Stimulated activated CD4-positive, alpha-beta T cell treated with anti-CD3 and anti-CD28 coated beads, Interleukin-1b, Interleukin-23, amount 100 ng/mL, for 24 hours (primary cell): ENCODE measurements at places on chromosomes 4 and X.

DNA sequence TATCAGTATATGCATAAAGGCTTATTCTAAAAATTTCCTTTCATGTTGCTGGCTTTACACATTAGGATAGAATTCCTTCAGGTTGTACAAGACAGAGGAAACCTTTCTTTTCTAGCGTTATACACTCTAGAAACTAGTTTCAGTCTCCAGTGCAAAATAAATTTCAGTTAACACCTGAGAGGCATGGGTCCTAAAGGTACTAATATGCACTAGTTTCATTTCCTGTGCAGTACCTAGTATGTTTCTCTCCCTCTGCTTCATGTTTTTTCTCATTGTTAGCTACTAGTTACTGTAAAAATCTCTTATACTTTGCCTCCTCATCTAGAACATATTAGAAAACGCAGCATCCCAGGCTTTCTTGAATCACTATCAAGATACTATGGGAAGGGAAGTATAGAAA is 54.0 kb downstream of the SNX25 start:
- no peak for DNase-seq

- no peak for DNase-seq
Measured at GRCh38 chr4:55411621-55412020, 15.9 kb downstream of the TMEM165 start.

GRCh38 chr4:87152310-87153041 is 67.9 kb downstream of the KLHL8 start:
- DNase-seq = no peak

GRCh38 chrX:52078131-52078530 is 9.1 kb upstream of the MAGED4B start:
- DNase-seq = no peak

DNA sequence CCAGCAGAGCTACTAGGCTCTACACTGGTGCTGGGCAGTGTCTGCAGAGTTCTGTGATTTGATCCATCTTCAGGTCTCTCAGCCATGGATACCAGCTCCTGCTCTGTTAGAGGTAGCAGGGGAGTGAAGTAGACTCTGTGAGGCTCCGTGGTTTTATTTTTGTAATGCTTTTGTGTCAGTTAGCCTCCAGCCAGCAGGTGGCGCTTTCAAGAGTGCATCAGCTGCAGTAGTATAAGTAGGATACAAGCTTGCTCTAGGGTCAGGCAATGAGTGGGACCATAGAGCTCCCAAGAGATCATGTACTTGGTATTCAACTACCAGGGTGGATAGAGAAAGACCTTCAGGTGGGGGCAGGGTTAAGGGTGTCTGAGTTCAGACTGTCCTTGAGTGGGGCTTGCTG is 362.5 kb upstream of the TRAM1L1 start:
- DNase-seq = peak; percentile 5

GRCh38 chr4:3827616-3828492 is 61.7 kb downstream of the ADRA2C start:
- no peak for DNase-seq

DNA sequence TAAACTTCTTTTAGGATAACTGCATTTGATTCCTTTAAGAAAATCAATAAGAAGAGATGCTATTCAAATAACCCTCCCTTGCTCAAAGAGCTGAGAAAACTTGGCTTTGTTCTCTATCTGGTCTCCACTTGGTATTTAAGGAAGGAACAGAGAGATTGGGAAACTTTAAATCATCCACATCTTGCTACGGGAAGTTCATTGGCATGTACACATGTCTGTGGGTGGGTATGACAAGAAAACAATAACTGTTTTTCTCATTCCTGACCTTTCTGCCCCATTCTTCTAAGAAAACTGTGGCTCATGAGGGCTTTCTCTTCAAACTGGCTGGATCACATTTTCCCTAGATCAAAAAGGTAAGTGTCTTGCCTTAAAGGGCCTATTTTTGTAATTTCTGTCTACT is 6.0 kb downstream of the SEL1L3 start:
- no peak for DNase-seq

GRCh38 chr4:83677656-83678055 is 141.7 kb downstream of the GPAT3 start:
- DNase-seq = no peak

GRCh38 chrX:87397103-87397886 is 120.3 kb upstream of the KLHL4 start:
- no peak for DNase-seq
